ENCODE measurements at places on chromosomes 13 and 19.

GRCh38 chr13:86788616-86789015 is 882.6 kb upstream of the SLITRK5 start:
- DNase-seq, result no peak

DNA sequence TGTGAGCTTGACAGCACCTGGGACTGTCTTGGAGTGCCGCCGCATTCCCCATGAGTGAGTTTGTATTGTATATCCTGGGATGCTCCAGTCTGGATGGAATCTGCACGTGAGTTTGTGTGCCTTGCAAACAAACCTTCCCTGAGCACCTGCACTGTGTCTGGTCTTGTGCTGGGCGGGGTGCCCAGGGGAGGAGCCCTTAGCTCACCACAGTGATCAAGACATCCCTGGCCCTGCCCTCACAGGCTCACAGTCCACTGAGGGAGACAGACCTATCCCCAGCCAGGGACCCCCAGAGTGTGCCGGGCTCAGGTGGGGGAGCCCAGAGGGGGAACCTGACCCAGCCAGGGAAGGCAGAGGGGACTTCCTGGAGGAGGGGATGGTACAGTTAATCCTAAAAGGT is 1.7 kb upstream of the BCAM start:
- no peak for DNase-seq

- peak; percentile 92 for DNase-seq
These were observed 4.1 kb upstream of the CNOT3 start for GRCh38 chr19:54133312-54133956.

GRCh38 chr13:93967286-93967685 is 512.2 kb downstream of the DCT start:
- no peak for DNase-seq

DNA sequence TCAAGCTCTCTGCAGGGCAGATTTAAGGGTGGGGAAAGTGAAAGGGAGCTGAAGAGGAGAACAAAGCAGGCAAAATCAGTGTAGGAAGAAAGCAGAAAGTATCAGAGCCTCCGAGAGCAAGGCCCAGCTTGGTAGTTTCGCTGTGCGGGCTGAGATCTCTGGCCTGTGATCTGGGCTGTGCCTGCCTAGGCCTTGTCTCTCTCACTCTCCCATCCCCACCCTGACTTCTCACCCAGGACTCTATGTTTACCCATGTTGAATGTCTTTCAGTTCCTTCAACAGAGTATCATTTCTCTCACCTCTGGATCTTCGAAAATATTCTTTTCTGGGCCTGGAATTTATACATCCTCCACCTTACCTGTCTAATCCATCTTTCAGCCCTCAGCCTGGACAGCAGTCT is 391.3 kb downstream of the FOXO1 start:
- DNase-seq, result no peak

DNA sequence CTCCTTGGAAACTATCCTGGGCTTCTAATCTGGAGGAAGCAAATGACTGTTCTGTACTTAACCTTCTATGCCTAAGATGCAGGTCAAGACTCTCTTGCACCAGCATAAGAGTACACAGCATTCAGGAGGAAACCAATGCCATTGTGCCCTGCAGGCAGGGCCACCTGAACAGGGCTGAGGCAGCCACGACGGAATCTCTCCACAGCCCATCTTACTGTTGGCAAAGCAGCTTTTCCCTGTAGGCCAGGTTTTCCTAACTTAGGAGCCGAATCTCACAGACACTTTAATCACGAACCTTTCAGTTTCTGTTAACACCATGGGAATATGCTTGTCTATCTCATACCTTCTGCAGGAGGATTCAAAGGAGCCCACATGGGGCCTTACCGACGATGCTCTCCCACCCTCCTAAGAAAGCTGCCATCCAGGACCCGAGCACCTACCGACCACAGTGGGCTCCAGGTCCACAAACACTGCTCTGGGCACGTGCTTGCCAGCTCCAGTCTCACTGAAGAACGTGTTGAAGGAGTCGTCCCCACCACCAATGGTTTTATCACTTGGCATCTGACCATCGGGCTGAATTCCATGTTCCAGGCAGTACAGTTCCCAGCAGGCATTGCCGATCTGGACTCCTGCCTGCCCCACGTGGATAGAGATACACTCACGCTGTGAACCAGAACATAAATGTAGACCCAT is 2.6 kb downstream of the TUBA3C start:
- no peak for DNase-seq

DNA sequence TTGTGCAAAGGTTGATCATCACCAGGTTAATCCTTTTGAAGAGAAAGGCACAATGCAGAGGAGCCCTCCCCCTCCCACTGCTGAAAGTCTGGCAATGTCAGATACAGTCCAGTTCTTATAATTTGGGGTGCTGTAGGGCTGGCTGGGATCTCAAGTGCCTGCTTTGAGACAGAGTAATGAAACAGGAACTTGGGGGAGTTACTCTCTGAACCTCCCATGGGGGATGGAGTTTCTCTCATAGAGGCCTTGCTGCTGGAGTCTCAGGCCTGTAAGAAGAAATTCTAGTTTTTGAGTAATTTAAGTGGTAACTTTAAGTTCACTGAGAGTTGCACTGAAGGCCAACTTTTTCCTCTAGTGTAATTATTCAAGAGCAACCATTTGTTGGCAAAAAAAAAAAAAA is 410.5 kb downstream of the KCNRG start:
- no peak for DNase-seq

- DNase-seq, result no peak
These were observed 1.2 kb upstream of the RNASEH2B start for GRCh38 chr13:50908371-50908770.

- no peak for DNase-seq
These were observed 40.8 kb upstream of the TPP2 start for GRCh38 chr13:102555914-102556553.

DNA sequence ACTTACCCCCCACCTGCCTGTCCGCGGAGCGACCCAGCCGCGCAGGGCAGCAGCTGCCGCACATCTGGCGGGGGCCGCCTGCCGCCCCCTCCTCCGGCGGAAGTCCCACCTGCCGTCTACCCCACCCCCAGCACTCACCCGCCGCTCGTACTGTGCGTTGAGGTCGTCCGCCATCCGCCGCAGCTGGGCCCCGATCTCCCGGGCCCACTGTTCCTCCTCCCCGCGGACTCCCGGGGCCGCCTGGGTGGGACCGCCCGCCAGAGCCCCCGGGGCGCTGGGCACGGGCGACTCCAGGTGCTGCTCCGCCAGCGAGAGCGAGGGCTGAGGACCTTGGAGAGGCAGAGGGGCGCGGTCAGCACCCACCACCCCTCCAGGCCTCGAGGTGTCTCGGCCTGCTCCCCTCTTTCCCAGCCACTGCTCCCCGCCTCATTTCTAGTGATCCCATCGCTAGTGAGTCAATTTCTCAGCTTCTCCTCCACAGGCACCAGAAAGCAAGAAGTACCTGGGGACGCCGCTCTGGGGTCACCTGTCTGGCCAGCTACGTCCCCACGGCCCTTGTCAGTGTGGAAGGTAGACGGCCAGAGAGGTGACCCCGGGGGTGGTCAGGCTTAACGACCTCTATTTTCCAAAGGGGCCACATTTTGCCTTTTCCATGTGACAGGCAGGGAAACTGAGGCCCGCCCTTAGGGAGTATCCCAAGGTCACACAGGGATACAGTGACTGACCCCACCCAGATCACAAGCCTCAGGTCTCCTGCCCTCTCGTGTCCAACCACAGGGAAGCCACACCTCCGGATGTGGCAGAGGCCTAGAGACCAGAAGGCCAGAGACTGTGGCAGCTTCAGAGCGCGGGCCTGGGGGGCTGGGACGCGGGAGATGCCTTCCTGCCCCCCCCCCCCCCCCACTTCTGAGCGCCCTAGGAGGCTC is 4.3 kb downstream of the BBC3 start:
- DNase-seq, result no peak

GRCh38 chr13:59651479-59651878 is 512.2 kb downstream of the DIAPH3 start:
- DNase-seq, result no peak

- no peak for DNase-seq
These were observed 27.1 kb downstream of the OLFM2 start for GRCh38 chr19:9909251-9909650.

- DNase-seq, result no peak
These were observed 12.7 kb downstream of the PRAM1 start for GRCh38 chr19:8489561-8490394.

GRCh38 chr13:99227331-99227900 is 26.8 kb downstream of the UBAC2 start:
- no peak for DNase-seq

DNA sequence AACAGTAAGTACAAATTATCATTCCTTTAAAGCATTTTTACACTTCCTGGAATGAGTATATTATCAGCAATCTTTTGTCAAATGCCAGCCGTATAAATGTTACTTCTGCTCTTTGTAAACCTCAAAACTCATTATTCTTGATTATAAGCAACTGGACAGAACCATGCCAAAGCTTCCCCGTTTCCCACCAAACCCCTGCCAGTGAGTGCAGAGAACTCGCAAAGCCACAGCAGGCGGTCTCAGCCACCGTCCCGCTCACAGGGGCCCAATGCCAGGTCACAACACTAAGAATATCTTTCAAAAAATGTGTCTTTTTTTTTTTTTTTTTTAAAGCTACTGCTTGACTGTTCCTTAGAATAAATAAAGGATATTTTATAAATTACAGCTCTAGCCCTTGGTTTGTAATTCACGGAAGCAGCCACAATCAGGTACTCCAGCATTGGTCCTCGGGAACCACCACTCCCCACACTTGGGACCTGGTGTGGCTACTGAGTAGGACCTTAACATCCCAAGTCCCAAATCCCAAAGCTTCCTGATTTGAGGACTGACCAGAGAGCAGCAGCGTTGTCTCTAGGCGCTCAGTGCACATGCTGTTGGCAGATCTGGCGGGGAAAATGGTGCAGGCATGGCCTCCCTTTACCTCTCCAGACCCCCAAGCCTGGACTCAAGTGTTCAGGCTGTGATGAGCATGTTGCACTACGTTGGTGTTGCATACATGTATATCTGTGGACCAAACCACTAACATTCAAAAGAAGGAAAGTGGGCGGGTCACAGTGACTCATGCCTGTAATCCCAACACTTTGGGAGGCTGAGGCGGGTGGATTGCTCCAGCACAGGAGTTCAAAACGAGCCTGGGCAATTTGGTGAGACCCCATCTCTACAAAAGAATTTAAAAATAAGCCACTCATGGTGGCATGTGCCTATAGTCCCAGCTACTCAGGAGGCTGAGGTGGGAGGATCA is 19.0 kb downstream of the KCTD15 start:
- no peak for DNase-seq

Data from HS-27A (cell line).